ENCODE measurements at places on chromosomes 6 and 20.

DNA sequence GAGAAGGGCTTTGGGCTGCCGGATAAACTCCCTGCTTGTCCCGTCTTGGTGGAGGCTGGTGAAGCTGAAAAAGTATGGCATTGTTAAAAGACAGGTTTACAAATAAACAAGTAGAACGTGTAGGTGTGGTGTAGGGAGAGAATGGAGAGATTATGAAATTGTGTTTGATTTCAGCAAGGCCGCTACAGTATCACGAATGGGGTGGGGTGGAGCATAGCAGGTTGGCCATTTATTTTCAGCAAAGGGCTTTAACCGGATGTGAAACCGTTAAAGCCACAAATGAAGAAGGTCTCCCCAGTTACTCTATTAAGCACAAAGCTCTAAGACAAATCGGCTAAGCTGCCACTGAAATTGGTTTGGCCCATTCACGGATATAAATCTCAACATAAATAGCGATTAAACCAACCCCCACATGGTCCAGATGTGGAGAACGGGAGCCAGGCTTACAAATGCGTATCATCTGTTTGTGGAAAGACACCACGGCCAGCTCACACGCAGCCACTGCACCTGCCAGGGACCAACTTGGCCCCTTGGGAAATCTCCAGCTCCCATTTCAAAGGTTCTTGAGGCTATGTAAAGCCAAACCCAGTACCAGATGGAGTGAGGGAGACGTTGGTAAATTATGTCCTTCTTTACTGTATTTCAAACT is 94.0 kb downstream of the ZMYND8 start:
- no peak for DNase-seq

DNA sequence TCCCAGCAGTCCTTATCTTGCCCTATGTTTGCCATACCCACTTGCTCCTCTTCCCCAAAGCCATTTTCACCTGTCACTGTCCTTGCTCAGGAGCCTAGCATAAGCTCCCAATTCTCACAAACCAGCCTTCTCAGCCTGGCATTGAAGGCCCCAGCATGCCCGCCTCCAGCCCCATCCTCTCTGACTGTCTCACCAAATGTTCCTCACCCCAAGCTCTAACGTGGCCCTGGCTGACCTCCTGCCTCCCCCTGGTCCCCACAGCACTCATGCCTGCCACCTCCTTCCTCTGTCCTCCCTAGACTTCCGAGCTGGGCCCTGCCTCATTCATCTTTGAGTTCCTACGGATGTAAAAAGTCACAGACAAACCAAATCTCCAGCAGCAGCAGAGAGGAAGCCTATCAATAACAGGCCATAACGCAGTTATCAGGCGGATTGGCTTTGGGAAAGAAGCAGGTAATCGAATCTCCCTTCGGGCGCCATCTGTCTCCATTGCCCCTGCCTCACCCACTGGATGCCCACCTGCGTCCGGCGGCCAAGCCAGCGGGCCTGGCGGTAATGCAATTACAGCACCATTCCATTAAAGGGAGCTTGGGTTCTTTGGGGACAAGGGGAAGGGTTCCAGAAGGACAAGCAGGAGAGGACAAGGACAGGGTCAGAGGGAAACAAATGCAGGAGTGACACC is 104.4 kb downstream of the MRPL14 start:
- DNase-seq = no peak

DNA sequence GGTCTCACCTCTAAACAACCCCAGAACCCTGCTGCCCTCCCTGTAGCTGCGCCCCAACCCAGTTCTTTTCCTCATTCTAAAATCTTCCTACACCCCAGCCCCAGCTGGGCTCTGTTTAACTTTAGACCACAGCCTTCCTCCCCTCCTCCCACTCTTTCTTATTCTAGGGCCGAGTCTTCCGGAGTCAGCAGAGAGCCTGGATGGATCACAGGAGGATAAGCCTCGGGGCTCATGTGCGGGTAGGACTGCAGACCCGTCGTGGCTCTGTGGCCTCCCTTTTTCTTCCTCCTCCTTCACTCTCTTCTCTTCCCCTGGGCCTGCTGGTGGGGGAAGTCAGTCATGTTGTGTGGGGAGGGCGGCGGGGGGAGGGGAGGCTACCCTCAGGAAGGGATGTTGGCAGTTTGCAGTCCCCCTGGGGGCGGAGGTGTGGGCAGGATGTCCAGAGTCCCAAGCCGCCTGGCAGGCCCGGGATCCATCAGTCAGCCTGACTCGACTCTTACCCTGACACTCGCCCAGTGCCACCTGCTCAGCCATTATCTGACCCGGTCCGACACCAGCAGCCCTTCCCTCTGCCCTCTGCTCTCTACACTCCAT is 8.1 kb downstream of the CAPN11 start:
- no peak for DNase-seq

DNA sequence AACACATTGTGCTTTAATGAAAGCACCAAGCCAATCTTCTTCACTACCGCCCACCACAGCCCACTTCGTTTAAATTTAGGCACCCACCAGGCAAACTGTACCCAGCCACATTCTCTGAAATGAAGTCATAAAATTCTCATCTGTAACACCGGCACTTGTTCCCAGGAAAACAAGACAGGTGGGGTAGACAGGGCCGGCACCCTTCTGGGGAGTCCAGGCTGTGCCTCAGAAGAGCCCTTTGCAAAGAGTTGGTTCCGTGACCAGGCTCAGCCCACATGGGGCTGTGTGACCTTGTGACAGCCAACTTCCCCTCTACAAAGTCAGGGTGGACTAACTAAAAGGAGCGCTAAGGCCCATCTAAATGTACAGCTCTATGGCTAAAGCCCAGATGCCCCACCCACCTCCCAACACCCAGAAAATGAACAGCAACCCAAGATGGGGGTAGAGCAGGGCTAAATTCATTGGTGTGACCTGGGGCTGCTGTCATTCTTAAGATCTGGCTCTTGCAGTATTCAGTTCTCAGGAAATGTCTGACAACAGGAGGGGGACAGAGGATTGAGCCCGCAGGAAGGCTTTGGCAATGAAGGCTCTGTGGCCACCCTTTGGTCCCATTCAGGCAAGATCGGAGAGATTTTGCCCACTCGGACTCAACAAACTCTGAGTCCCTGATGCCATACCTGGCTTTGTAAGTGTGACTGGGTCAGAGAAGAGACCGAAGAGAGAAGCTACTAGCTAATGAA is 56.7 kb downstream of the TRERF1 start:
- DNase-seq = no peak

DNA sequence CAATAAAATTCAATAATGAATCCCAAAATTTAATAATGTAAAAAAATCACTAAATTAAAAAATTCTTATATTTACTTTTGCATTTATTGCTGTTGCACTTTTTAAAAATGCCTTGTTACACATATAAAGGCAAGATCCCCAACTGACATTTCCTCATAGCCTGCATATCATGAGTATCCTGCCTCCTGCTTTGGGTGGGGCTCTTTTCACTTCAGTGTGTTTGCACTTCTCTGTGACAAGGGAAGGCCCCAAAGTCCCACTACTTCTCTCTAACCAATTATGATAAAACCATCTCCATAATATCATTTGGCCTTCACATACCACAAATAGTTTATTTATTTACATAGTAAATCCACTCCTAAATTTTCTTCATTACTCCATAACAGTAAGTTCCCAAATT is 446.1 kb upstream of the MARCKS start:
- no peak for DNase-seq

- DNase-seq = peak; percentile 53
Measured at GRCh38 chr6:1596088-1596852, 13.4 kb upstream of the FOXC1 start.

- no peak for DNase-seq
Measured at GRCh38 chr6:74071214-74071613, 375.2 kb downstream of the CD109 start.

DNA sequence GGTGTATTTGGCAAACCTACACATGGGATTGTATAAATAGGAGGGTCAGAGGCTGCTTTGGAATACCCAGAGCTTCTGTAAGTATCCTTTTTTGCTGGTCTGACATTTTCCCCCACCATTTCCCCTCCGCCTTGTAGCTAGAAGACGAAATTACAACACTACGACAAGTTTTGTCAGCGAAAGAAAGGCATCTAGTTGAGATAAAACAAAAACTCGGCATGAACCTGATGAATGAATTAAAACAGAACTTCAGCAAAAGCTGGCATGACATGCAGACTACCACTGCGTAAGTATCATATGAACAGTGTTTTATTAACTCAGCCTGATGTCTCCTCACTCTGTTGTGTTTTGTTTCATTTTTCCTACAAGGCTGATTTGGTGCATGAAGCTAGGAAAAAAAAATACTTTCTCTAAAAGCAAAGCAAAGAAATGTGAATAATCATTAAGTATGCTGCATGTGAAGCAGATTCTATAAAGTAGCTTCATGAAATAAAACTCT is 72.7 kb downstream of the HDDC2 start:
- DNase-seq = no peak

DNA sequence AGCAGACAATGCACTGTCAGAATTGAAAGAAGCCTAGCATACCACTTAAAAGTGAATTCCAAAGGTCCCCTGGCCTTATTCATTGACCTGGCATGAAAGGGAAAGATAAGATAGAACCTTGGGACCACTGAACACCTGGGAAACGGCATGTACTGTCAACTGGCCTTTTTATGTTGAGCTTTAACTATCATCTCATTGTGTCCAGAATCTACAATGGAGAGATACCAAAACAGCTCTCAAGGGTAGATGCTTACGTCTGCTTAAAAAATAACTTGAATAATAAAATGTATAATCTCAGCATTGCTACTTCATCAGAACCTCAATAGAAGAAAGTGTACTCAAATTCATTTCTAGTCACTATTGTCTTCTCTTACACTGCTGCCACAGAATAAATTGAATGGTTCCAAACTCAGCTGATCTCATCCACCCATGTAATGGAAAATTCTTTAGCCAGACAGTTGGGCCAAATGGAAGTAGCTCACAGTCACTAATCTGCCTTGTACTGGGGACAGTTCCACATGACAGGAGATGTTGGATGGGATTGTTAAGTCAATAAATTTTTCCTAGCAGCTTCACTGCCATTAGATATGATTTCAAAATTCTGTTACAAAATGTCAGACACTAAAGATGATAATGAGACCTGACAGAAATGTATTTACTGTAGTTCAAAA is 93.8 kb downstream of the MLIP start:
- no peak for DNase-seq

DNA sequence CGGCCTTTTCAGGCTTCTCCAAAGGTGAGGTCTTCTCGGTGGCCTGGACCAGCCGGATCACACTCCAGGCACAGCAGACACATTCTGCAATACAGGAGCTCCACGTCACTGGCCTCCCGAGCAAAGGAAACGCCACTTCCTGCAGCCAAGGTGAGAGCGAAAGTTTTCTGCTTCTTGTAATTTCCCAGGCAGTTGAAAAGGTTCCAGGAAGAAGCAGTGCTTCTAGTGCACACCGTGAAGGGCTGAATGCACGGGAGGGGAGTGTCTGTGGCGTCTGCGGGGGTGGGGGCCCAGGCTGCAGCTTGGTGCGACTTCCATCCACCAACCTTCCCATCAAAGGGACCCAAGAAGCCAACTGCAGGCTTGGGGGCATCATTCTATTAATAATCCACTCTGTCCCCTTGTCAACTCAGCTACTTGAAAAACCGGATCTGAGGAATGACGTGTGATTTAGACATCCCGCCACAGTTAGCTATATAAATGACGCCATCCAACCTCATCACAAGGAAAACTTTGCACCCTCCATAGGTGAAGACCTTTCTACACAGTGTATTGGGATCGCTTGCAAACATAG is 61.1 kb downstream of the NFATC2 start:
- DNase-seq = peak; percentile 27

- DNase-seq = no peak
Measured at GRCh38 chr6:160042014-160042773, 73.3 kb downstream of the IGF2R start.

GRCh38 chr6:46097366-46097765 is 32.4 kb upstream of the ENPP4 start:
- DNase-seq = no peak

- no peak for DNase-seq
Measured at GRCh38 chr6:63426844-63427243, 107.1 kb upstream of the LGSN start.

DNA sequence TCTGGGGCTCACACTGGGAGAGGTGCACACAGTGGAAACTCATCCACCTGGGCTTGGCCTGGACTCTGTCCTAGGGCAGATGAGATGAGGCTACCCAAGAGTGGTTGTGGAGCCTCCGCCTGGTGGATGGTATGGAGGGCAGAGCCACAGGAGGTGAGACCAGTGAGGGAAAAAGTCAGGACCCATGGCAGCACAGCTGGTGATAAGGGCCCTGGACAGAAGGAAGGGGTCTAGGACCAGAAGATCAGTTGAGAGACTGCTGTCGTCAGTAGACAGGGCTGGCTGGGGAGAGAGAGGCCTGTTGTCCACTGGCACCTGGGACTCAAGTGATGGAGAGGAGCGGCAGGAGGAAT is 29.8 kb downstream of the PLCG1 start:
- no peak for DNase-seq

- no peak for DNase-seq
Measured at GRCh38 chr20:11403711-11404110, 514.0 kb upstream of the BTBD3 start.

DNA sequence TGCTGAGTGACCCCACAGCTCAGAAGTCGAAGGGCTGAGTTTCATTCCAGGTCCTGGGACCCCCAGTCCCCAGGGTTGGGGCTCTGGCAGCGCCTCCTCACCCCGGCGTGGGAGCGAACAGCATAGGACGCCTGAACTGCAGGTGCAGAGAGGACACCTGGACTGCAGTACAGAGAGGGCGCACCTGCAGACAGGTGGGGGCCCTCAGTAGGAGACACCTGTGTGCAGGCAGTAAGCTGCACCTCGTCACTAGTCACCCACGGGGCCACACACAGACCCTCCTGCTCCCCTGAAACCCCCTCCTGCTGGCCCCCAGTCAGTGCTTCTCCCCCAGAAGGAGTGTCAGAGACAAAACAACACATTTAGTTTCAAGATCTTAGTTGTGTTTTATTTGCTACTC is 8.6 kb upstream of the NKAIN4 start:
- DNase-seq = no peak

DNA sequence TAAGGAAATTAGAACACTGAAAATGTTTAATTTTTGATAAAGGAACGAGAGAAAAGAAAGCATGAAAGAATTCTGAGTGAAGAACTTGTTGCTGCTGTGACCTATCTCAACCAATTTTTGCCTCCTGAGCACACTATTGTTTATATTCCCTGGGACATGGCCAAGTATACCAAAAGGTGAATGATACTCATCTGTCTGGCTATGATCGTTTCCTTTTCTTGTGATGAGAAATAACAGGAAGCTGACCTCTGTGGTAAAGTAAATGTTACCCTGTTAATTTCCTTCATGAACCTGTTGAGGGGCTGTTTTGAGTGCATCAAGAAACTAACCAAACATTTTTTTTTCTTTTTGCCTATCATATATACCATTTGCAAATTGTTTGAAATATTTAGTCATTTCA is 69.1 kb downstream of the FIG4 start:
- DNase-seq = no peak

- no peak for DNase-seq
Measured at GRCh38 chr20:25468126-25469075, 60.9 kb downstream of the GINS1 start.

Measured in T-helper 1 cell (primary cell).